ENCODE measurements at places on chromosomes 3 and 15.

DNA sequence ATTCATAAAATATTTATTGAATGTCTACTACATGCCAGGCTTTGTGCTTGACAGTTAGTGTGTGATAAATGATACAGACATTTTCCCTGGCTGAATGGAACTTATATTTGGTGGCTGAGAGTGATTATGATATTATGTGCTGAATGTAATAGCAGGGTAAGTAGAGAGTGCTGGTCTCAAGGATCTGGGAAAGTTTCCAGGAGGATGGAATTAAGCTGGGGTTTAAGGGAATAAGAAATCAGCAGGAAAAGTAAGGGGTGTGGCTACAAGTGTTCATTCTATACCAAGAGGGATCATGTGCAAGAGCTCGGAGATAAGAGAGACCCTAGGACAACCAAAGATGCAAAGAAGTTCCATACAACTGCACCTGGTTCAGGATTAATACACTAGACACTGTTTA lies 500.1 kb upstream of the CFAP20DC start:
- no peak for DNase-seq

DNA sequence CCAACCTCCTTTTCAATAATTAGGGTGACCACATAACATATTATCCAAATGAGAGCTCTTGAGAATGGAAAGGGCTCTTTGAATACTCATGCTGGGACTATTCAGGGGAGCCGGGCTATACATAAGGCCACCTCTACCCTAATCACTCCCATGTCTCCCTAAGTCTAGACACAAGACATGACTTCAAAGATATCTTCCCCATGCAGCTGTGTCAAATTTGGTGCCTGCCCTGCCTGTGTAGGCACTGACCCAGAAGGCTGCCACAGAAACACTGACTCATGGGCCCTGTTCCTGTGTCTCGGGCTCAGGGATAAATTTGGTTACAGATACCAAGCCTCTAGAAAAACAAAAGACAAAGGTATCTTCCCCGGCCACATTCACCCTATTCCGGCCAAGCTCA lies 70.3 kb downstream of the MYLK start:
- no peak for DNase-seq

GRCh38 chr15:98933406-98933805 lies 74.2 kb downstream of the PGPEP1L start:
- DNase-seq, result no peak

GRCh38 chr3:149920119-149920518 lies 50.6 kb downstream of the PFN2 start:
- DNase-seq, result no peak

DNA sequence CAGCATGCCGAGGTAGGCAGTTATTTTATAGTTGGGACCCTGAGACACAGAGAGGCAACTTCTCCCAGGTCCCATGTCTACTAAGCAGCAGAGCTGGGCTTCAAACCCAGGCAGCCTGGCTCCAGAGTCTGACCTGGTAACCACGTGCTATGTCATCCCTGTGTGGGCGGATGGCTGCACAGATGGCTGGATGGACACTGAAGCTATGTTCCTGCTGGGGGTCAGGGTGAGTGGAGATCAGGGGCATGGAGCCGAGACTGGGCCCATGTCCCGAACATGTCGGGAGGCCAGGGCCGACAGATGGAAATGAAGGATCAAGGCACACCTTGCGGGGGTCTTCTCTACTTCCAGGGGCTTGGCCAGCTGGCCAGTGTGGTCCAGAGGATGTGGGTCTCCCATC lies 9.3 kb upstream of the FBLN2 start:
- DNase-seq, result no peak

DNA sequence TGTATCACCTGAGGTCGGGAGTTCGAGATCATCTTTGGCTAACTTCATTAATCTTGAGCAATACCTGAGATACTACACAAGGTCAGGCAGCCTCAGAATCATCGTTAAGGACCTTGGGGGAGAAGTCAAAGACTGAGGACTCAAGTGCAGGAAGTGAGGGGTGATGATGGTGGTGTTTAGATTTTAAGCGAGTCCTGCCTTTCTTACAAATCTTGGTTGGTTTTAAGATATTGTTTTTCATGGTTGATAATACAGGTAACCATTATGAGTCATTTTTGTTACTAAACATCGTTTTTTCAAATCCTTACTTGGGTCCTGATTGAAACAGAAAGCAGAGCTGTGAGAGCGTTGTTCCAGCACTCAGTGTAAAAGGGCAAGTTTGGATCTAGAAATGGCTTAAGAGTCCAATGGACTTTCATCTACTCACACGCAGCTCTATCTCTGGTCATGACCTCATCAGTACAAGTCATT lies 4.1 kb downstream of the RASGRP1 start:
- DNase-seq, result no peak

DNA sequence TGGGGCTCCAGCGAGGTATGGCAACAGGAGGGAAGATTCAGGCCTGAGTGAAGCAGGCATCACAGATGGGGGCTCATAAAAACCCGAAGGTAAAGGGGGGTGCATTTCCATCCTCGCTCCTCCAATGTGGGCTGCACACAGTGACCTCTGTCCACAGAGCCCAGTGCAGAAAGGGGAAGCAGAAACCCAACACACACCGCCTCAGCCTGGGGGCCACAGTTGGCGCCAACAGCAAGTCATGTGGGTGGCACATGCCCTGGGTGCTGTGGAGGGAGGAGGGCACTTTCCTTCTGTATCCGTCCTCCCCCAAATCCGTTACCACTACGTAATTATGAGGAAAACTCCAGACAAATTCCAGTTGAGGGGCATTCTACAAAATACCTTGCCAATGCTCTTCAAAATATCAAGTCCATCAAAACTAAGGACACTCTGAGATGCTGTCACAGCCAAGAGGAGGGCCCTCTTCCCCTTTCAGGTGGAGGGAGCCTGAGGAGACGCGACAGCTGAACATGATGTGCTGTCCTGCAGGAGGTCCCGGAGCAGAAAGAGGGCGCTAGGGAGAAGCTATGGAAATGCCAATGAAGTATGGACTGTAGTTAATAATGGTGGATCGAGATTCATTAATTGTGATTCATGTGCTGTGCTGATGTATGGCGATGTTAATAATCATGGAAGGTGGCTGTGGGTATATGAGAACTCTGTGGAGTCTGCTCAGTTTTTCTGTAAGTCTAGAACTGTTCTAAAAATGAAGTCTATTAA lies 16.4 kb downstream of the APBA2 start:
- no peak for DNase-seq

GRCh38 chr3:99114565-99115291 lies 213.2 kb upstream of the DCBLD2 start:
- no peak for DNase-seq

DNA sequence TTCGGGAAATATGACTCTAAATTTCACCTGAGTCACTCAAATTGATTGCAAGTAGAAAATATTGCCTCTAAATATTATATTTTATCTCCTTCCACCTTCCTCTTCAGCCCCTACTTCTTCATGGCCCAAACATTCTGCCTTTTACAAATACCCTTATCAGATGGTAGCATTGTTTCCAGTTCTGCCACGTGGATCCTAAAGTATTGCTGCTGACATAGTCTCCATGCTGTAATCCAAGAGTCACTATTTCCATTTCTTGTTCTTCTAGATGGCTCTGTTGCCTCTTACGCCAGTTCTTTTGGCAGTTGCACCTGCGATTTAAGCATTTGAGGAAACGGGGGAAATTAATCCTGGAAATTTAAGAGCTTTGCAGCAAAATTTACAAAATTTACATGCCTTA lies 13.6 kb downstream of the LMOD3 start:
- DNase-seq, result no peak

GRCh38 chr3:192155194-192155593 lies 572.1 kb downstream of the FGF12 start:
- DNase-seq, result no peak

DNA sequence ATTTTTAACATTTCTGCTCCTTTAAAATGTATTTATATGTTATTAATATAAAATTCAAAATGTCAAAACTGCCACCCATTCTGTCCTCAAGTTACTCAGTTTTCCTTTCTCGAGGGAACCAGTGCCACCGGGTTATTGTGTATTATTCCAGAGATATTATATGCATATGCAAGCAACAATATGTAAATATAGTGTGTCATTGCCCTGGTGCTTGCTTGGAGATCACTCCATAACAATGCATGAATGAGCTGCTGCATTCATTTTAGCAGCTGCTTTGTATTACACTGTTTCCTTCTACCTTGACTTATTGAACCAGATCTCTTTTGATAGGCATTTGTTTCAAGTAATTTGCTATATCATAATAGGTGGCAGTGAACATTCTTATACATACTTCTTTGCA lies 509.1 kb downstream of the MCTP2 start:
- no peak for DNase-seq

DNA sequence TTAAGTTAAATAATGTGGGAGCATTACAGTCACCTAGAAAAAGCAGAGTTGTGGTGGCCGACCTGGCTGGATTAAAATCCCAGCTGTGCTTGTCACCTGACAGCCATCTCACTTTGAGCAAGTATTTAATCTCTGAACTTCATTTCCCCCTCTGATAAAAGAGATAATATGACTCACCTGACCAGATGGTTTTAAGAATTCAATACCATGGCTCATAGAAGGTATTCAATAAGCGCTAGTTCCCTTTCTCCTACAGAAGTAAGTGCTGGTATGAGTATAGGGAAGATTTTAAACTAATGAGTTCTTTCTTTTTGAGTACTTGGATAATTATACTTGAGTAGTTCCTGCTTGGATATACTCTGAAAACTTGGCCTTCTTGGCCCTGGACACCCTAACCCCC lies 325.5 kb downstream of the IL5RA start:
- DNase-seq, result no peak

- no peak for DNase-seq
These were observed 8.7 kb downstream of the ZDHHC19 start for GRCh38 chr3:196202516-196202970.

GRCh38 chr15:43251871-43252250 lies 14.9 kb downstream of the TGM5 start:
- no peak for DNase-seq

DNA sequence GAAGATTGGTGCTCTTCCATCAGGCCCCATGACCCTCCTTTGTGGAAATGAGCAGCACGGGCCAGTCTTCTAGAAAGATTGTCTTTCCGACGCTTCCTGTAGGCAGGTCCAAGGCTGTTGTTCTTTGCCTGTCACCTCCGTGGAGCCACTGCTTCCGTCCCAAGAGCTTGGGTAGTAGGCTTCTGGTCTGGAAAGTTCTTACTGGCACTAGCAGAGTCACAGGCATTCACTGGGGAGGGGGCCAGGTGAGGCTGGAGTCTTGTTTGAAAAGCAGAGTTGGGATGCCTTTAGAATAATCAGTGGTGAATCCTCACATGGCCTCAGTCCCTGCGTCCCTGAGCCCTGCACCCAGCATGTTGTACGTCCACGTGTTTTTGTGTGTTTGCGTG lies 76.2 kb upstream of the ADPGK start:
- DNase-seq, result no peak

- no peak for DNase-seq
These were observed 27.1 kb upstream of the PTX3 start for GRCh38 chr3:157409516-157409915.

DNA sequence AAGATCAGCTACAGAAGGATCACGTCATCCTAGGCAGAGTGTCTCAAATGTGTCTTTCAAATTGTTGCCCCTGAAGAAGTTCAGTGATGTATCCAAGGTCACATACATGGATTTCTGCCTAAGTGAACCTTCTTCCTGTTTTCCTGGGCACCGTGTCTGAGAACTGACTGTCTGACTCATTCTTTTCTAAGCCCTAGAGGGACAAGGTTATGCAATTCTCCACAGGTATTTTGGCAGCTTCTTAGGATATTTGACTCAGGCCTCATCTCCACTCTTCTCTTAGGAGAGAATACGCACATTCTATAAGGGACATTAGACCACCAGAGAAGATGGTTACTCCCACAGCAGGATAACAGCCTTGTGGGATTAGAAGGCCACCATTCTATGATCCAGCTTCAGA lies 391.9 kb upstream of the THBS1 start:
- DNase-seq, result peak; percentile 80

- no peak for DNase-seq
These were observed 5.7 kb upstream of the GANC start for GRCh38 chr15:42267286-42267685.

DNA sequence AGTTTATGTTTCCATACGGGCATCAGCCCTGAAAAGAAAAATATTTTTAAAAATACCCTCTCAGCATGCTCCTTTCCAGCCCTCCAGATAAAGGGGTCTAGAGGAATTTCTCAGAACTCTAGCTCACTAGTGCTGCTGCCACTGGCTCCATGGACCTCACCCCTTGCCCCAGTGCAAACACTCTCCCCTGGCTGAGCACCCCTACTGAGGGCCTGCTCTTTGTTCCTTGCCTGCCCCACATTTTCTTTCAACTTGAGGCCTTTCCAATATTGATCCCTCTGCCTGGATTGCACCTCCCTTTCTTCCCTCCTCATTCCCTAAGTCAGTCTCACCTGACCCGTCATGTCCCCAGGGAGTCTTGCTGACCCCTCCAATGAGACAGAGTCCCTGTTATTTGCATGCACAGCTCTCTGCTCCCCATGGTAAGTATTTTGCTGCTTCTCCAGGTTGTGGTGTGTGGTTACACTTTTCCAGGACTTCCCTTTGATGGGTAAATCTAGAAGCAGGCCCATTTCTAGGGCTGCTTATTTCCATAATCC lies 196.5 kb downstream of the EPHB1 start:
- no peak for DNase-seq

DNA sequence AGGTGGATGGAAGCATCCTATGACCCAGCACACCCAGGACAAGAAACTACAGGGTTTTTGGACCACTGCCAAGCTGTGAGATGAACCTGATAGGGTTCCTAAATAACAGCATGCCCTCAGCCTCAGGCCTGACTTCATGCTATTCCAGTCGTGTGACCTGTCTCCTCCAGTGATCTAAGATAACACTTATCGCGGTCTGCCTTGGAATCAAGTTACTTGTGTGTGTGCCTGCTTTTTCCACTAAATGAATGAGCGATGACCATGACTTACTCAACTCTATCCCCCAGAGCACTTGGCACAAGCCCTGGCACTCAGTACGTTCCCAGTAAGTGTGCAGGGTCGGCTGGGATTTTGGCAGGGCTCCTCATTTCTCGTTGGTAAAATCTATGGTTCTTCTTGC lies 172.7 kb upstream of the TP63 start:
- no peak for DNase-seq

DNA sequence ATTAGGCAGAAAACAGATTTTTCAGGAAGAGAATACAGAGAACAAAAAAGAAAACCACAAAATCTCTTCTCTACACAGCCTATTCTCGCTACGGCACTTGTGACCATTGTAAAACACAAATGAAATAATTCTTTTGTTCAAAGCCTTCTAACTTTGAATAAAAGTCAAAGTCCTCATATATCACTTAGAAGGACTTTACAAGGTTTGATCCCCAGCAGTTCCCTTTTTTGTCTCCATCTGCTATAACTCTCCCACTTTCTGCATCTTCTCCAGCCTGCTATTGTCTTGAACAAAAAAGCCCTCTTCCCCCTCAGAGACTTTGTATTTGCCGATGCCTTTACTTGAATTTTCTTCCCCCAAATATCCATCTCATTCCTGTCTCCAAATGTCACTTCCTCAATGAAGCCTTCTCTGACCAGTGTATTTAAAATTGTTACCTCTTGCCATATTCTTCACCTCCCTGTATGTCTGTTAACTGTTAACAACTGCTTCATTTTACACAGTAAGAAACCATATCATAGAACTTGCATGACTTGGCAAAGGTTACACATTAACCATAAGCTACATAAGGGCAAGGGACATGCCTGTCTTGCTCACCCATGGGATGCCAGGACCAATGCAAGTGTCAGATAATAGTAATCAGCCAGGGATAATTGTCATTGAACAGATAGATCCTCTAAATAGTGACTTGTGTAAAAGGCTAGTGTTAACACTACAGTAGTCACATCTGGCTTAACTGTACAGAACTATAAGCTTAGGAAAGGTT lies 122.4 kb downstream of the CBLB start:
- no peak for DNase-seq
